ENCODE measurements at places on chromosomes 2 and 18. TPM values are rescaled to one million over a fixed set of nuclear protein-coding genes. Genes with fewer than 3 reads are reported as not detected.

GRCh38 chr2:105104208-105104731 is 66.4 kb downstream of the MRPS9 start:
- DNase-seq = no peak

- DNase-seq = no peak
These were observed 91.0 kb downstream of the CTIF start for GRCh38 chr18:48629730-48630324.

DNA sequence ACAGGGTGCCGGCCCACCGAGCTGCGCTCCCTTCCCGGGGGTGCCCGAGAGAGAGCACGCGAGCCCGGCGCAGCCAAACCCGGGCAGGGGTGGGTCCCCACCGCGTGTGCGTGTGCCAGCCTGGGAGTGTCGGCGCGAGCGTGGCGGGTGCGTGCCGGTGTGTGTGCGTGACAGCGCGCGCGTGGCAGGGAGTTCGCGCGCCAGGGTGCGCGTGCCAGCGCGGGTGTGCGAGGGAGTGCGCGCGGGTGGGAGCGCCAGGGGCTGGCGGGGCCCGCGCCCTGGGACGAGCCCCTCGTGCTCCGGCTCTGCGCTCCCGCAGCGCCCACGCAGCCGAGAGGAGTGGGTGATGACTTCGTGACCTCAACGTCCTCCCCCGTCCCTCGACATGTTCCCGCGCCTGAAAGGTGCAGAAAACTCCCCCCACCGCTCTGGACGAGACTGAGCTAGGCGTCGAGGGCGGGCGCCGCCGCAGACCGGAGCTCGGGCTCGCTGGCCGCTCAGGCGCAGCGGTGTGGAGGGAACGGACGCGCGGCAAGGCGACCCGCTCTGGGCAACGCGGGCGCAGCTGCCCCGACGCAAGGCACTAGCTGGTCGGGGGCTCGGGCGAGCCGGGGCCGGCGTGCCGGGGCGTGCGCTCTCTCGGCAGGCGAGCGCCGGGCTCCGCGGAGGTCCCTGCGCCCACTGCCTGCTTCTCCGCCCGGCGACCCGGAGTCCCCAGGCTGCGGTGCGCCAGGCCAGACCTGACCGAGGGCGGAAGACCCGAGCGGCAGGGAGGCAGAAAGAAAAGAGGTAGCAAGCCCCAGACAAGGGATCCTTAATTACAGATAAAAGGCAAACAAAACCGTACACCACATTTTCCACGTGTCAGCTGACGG is 582.8 kb downstream of the ZEB2 start:
- DNase-seq = peak; percentile 86

GRCh38 chr2:149739171-149739882 is 151.8 kb upstream of the MMADHC start:
- DNase-seq = no peak

GRCh38 chr2:236400594-236401360 is 136.6 kb upstream of the ASB18 start:
- DNase-seq = no peak

GRCh38 chr2:112846031-112846430 is 9.5 kb upstream of the IL1B start:
- DNase-seq = peak; percentile 53

DNA sequence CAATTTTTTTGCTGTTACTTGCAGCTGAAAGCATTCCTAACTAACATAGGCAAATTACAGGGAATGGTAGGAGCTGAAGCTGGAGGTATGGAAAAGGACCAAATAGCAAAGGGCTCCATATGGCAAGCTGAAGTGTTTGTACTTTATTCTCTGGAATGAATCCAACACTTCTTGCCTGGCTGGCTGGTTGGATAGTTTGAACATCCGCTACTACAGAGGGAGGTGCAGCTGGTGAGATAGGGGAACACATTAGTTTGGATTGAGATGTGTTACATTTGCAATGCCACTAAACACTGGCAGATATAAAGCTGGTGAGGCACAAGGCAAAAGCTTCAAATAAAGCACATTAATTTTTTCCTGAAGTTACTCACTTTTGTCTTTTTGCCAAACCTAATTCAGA is 291.5 kb downstream of the SP3 start:
- DNase-seq = no peak

GRCh38 chr2:9086465-9086864 is 83.0 kb upstream of the MBOAT2 start:
- DNase-seq = peak; percentile 81

GRCh38 chr2:215712871-215713790 is 277.3 kb upstream of the FN1 start:
- DNase-seq = no peak

GRCh38 chr2:51981783-51982182 is 949.9 kb upstream of the NRXN1 start:
- DNase-seq = no peak

DNA sequence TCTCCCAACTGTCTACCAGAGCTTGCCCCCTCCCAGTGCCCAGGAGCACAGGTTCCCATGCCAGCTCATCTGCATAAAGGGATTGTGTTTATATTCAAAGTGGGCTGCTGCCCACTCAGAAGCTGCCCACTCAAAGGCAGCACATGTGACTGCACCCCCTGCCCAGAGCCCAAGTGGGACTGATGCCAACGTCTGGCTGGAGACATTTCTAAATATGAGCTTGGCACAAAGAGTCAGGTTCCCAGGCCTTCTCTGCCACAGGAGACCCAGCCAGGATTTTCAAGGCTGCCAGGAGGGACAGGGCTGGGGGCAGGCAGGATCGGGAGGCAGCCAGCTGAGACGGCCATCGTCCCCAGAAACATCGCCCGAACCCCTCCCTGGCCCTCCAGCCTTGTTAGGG is 67.1 kb downstream of the ZBTB7C start:
- DNase-seq = no peak

DNA sequence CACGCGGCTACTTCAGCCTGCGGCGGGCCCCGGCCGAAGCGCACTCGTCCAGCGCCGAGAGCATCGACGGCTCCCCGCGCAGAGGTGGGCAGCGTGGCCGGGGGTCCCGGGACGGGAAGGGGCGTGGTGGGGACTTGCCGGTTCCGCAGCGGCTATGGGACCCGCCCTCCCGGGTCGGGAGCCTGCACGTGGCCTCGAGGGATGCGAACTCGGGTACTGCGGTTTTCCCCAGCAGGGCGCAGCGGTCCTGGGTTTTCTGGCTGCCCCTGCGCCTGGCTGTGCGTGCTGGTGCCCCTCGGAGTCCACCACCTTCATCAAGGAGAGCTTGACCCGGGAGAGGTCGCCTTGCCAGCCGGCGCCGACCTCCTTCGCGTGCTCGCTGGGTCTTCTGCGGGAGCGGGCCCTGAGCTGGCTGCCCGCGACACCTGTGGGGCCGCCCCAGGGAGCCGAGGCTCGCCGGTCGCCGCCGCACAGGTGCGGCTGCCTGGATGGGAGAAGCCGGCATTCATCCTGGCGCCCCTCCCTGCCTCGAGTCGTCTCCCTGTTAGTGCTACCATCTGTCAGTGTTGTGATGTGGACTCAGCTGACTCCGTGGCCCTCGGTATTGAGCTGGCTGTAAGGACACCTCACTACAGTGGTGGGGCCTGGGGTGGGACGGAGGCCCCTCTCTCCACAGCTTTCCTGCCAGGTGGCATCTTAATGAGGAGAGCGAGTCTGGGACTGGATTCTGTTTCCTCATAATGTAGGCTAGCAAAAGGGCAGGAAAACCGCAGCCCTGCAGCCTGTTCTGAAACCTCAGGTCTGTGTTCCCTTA is 177.3 kb downstream of the AGAP1 start:
- no peak for DNase-seq

DNA sequence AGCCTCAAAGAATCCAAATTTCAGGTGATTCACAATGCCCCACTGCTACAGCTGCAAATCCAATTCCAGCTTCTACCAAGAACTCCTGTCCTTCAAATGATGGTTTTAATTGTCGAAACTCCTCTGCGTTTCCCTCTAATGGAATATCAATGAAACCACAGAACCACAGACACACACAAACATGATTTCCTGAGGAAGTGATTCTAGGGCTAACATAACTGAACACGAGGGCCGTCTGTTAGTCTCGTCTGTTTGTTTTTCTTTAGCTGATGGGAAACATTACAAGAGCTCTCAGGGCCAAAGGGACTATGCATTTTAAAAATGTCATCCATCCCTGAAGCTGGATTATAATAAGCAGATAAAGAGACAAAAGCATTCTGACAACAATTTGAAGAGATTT is 59.4 kb downstream of the RNF152 start:
- no peak for DNase-seq

DNA sequence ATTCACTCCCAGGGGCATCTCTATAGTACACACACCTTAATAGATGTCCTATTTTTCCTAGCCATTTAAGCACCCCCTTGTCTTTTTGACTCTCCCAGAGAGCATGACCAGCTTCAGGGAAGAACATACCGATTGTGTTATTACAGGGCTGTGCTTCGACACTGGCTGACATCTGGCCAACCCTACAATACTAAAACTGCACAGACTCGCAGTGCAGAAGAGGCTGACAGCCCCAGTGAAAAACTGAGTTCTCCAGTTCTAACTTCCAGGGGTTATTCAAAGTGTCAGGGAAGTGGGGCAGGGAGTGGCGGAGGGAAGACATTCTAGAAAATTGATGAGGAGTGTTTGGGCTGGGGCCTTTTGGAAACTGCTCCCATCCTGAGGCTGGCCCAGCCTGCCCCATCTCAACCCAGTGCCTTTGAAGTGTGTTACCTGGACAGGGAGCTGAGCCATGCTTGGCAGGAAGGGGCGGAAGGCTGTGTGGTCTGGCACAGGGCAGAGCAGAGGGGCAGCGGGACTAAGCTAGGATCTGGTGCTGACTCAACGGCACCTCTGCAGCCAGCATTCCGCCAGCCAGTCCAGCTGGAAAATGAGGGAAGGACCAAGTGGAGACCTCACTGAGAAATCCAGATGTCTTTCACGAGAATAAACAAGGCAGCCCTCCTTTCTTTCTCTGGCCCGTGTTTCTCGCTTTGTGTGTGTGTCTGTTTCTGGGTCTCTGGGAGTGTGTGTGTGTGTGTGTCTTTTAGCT is 15.4 kb upstream of the IGFBP5 start:
- DNase-seq = no peak

DNA sequence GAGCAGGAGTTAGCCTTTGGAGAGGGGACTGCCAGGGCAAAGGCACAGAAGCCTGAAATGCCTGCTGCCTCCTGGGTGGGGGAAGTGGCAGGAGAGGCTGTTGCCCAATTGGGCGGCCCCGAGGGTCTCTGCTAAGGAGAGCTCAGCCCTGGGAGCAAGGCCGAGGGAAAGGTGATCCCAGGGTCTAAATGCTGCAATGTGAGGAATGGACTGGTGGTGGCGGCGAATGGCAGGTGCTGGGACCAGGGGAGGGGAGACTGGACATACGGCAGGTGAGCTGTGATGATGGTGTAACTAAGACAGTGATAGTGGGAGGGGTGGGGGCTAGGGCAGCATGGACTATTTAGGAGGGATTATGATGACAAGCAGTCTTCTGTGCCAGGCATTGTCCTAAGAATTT is 104.0 kb downstream of the DYSF start:
- DNase-seq = no peak

DNA sequence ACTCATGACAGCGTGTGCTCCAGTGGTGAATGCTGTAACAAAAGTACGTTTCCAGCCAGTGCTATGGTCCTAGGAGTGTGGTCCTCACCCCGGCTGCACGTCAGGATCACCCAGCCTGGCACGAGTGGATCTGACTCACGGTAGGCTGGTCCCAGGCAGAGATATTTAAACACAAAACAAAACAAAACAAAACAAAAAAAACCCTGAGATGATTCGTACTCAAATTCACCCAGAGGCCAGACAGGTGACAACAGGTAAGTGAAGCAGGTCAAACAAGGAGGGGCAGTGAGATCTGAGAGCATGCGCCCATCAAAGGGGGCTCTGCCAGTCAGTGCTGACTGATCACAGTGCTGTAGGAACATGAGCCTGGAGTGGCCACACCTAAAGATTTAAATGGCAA is 43.2 kb downstream of the C2orf76 start:
- no peak for DNase-seq

DNA sequence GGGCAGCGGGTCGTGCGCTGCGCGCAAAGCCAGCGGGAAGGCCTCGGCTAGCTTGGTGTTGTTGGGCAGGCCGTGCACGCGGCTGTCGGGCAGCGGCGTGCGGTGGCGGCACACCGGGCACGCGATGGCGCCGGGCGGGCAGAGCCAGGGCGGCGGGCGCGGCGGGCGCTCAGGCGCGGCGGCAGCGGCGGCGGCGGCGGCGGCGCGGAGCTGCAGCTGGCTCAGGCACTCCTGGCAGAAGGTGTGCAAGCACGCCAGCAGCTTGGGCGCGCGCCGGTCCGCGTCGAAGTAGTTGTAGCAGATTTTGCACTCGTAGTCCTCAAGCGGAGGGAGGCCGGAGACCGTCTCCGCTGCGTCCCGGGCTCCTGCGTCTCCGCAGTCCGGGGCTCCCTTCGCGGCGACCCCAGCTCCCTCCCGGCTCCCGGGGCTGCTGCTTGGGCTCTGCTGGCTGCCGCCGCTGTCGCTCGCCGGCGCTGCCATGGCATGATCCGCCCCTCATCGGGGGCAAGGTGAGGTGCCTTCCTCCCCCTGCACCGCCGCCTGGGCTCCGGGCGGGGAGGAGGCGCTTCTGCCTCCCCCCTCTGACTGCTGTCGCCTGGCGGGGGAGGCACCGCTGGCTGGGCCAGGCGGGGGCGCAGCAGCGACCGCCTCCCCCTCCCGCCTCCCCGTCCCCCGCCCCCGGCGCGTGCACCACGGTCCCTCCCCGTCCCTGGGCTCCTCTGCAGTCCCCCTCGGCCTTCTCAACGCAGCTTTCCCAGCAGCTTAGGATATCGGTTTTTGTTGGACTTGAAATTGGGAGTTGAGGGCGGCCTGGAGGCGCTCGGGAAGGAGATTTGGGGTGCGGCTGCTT is 21.0 kb upstream of the PAX3 start:
- no peak for DNase-seq

DNA sequence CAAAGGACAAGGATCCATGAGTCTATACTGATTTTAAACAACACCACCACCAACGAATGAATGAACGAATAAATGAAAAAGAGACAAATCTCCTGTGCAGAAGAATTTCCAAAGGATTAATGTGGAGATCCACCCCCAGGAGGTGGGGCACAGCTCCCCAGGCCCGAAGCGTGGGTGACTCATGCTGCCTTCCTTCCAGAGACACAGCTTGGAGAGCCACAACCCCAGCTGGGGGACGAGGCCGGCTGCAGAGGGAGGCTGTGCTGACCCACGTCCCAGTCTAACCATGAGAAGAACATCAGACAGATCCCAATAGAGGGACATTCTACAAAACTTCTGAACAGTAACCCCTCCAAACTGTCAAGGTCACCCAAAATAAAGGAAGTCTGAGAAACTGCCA is 557.3 kb upstream of the SALL3 start:
- DNase-seq = no peak

DNA sequence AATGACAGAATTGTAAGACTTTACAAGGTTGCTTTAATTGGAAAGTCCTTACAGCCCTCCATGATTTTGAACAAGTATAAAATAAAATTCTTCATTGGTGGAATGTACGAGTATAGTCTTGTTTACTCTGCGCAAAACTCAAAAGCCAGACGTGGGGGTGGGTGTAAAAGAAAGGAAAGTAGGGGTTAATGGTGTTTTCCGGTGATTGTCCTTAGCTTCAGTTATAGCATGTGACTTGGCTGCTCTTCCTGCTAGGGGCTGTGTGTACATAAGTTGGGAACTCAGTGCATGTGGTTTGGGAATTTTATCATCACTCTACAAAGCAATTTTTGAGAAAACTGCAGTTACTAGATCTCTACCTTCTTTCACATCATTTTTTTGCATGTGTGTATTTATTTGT is 82.4 kb upstream of the CAVIN2 start:
- DNase-seq = no peak

NR4A2 gene
- total RNA-seq = 6.7 TPM

ACMSD gene
- total RNA-seq = not detected

POTEI gene
- total RNA-seq = not detected

GPAT2 gene
- total RNA-seq = 1.2 TPM

SLC23A3 gene
- total RNA-seq = 1.4 TPM

ANKRD30B gene
- total RNA-seq = not detected
